Neuronal stem cell (in vitro differentiated cells): ENCODE measurements at places on chromosomes 1 and 21.

- no peak for DNase-seq
These were observed 13.4 kb upstream of the NES start for GRCh38 chr1:156690675-156691036.

- DNase-seq, result peak; percentile 81
These were observed at the start of gene KCNA3 for GRCh38 chr1:110674337-110675059. TSS of gene KCNA3 (minus strand) at chr1:110674940. CDS start at chr1:110674809, 131 bp downstream.

GRCh38 chr1:78918157-78918556 lies 88.4 kb downstream of the ADGRL4 start:
- DNase-seq, result no peak

GRCh38 chr1:6519935-6520671 lies 28.6 kb upstream of the PLEKHG5 start:
- peak; percentile 72 for DNase-seq

- DNase-seq, result no peak
These were observed 74.7 kb downstream of the RUNX1 start for GRCh38 chr21:34974162-34974981.

DNA sequence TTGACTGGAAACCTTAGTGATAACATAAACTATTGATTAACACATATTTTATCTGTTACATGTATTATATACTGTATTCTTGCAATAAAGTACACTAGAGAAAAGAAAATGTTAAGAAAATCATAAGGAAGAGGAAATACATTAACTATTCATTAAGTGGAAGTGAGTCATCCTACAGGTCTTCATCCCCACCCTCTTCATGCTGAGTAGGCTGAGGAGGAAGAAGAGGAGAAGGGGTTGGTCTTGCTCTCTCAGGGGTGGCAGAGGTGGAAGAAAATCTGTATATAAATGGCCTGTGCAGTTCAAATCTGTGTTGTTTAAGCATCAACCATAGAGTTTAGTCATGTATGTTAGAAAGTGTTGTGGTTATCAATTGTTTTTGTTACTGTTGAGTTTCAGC lies 66.1 kb upstream of the CHODL start:
- no peak for DNase-seq

DNA sequence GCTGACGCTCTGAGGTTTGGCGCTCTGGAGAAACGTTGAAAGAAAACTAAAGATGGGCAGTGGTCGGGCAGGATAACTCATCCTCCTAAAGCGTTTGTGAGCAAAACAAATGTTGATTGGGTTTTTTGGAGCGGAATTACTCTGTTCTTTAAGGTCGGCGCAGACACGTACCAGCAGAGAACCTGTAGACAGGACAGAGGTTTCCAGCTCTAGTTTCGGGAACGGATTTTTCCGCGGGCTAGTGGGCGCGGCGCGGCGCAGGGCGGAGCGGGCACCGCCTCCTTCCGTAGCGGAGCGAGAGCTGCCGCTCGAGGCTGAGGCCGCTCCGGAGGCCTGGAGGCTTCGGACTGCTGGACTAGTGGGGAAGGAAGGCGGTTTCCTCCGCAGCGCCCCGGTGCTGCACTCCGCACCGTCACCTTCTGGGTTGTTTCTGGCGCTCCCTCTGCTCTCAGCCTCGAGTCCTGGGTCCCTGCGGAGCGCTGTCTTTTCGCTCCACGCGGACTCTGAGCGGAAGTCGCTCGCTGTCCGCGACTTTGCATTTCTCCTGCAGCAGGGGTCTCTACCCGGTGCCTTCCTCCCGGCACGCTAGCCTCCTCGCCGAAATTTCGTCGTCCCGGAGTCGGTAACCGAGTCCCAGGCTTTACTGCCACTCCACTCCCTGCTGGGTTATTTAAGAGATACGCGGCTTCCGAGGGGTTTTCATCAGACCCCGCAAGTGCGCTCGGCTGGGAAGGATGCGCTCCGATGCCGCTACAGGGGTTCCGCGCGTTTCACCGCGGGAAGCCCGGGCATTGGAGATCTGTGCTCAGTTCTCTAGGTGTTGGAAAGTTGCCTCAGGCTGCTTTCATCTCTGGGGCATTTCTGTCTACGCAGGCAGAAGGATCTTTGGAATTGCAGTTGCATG lies 7.0 kb downstream of the FOXD2 start:
- DNase-seq, result no peak

DNA sequence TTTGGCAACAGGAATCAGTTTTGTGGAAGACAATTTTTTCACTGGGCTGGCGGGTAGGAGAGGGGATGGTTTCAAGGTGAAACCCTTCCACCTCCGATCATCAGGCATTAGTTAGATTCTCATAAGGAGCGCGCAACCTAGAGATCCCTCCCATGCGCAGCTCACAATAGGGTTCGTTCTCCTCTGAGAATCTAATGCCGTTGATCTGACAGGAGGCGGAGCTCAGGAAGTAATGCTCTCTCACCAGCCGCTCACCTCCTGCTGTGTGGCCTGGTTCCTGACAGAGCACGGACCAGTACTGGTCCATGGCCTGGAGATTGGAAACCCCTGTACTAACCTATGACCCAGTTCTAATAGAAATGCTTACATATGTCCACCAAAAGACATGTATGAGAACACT lies 96.6 kb upstream of the KIAA1614 start:
- DNase-seq, result no peak

DNA sequence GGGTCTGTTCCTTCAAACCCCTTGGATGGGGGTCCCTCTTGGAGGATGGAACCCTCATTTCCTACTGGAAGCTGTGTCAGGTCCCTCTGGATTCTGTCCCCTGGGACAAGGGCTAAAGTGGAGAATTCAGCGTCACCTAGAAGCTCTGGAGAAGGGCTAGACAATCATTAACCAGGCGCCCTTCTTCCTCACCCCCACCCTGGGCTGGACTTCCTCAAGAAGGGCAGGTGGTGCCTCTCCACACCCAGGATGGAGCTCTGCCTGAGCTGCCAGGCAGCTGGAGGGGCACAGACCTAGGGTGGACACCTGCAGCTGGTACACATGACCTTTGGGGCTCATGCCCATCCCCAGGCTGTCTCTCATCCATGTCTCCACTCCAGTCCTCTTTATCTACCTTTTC lies 3.6 kb downstream of the CELF3 start:
- no peak for DNase-seq

GRCh38 chr1:60044881-60045280 lies 28.7 kb downstream of the C1orf87 start:
- no peak for DNase-seq

GRCh38 chr21:37647781-37648180 lies 268.5 kb downstream of the KCNJ6 start:
- DNase-seq, result no peak

GRCh38 chr1:83515578-83516154 lies 483.3 kb downstream of the TTLL7 start:
- no peak for DNase-seq

- DNase-seq, result no peak
These were observed 72.2 kb upstream of the SELENON start for GRCh38 chr1:25727635-25728286.

GRCh38 chr1:12078575-12078937 lies 15.5 kb downstream of the TNFRSF8 start:
- DNase-seq, result no peak

DNA sequence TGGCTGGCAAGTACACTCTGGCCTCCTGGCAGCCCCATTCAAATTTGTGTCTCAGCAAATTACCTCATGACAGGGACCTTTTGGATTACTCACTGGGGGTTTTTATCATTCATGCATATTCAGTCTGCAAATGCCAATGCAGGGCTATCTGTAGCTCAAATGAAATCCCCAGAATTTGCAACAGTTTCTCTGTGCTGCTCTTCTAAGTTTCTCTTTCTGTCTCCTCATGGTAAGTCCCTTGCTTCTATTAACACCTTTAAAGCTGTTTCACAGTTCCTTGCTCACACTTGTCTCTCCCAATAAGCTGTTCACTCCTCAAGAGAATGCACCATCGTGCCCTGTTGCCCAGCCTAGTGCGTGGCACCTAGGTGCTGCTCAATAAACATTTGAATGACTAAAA lies 3.3 kb upstream of the FAM78B start:
- no peak for DNase-seq

- no peak for DNase-seq
These were observed 15.2 kb downstream of the PPFIA4 start for GRCh38 chr1:203041351-203041932.

- no peak for DNase-seq
These were observed 309.5 kb downstream of the CTH start for GRCh38 chr1:70720521-70720920.

DNA sequence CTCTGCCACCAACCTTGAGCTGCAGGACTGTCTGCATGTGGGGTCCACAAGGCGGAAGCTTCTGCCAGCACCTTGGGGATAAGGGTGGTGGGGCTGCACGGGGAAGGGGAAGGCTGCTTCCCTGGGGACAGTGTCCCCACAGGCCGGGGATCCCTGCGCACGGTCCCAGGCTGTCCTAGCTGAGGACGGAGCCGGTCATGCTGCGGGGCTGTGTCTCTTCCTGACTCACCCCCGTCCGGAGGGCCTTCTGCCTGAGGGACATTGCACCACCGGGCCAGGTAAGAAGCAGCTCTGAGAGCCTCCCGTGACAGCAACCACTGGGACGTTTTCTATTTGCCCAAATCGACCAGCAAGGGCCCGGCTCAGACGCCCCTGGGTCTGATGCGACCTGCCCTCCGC lies 29.9 kb downstream of the KRTAP10-1 start:
- no peak for DNase-seq

- no peak for DNase-seq
These were observed 124.5 kb downstream of the TSEN15 start for GRCh38 chr1:184176058-184176457.

DNA sequence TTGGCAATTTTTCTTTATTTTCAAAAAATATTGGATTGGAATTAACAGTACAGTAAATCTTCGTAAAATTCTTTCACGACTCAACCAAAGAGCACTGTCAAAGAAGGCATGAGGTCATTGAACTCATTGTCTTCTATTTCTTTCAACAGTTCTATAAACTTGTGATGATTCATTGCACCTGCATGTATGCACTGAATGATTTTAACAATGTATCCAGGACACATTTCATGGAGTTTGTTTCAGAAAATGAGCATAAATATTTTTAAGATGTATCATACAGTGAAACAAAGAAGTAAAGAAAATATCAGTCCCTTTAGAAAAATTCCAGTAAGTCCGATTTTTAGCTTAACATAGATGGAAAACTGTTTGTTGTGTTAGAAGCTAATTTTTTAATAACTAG lies 33.6 kb upstream of the CD34 start:
- no peak for DNase-seq

- no peak for DNase-seq
These were observed 110.3 kb upstream of the CTTNBP2NL start for GRCh38 chr1:112285746-112286145.

DNA sequence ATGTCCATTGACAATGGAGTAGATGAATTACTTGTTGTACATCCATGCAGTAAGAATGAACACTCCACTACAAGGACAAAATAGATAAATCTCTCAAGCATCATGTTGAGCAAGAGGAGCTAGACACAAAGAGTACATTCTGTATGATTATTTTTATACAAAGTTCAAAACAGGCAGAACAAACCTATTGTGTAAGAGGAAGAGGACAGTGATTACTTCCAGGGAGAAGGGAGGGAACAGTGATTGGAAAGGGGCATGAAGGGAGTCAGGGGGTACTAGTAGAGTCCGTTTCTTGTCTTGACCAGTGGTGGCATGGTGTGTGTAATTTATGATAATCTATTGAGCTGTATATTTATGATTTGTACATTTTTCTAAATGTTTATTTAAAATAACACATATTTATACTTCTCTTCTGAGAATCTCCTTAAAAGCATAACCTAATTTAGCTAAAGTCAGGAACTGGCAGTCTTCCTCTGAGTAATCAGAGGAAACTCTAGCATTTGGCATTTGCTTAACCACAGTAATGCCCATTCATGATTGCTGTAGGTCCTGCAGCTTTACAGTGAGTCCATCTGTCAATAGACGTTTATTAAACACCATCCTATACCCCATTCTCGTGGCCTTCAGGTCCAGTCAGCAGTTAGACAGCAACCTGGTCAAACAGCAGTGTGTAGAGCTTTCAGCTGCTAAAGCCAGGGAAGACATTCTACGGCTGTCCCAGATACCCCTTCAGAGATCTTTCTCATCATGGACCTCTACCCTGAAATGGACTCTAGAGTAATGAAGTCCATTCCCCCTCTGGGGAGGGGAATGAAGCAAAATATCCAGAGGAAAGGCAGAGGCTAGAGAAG lies 114.1 kb upstream of the GALNT2 start:
- no peak for DNase-seq

- no peak for DNase-seq
These were observed 365.3 kb downstream of the HHIPL2 start for GRCh38 chr1:222182641-222183040.

GRCh38 chr21:28339403-28339802 lies 653.3 kb downstream of the LTN1 start:
- DNase-seq, result no peak

DNA sequence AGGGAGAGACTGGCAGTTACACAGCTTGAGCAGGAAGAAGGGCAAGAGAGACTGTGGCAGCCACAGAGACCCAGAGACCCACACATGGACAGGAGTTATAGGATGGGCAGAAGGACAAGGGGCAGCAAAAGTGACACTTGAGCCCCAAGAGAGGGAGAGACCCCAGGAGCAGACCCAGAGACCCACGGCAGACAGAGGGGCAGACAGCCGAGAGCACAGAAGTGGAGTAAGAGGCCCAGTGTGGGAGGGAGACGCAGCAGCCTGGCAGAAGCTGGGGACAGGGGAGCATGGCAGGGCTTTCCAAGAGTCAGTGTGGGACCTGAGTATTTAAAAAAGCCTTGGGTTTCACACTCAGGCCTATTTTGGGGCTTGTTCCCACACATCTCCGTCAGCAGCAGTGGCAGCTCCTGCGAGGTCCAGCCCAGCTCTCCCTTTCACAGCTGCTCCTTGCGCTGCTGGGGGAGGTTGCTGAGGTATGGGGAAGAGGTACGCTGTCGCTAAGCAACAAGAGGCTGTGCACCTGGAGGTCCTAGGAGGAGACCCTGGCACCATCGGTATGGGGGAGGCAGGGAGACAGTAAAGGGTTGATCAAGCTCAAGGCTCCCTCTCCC lies 9.0 kb upstream of the MEF2D start:
- no peak for DNase-seq
